GM23248 (cell line): ENCODE measurements at places on chromosomes 2 and 18. TPM values are rescaled to one million over a fixed set of nuclear protein-coding genes. Genes with fewer than 3 reads are reported as not detected.
A peak's percentile ranks its signal among the peaks of the same experiment; 100 is the strongest.

DSG1 gene
- total RNA-seq, result not detected in 2 replicates

LONRF2 gene
- under 0.01 and 0.13 TPM in 2 replicates for total RNA-seq

EVX2 gene
- total RNA-seq, result not detected in 2 replicates

TRIM43 gene
- not detected in 2 replicates for total RNA-seq

DNA sequence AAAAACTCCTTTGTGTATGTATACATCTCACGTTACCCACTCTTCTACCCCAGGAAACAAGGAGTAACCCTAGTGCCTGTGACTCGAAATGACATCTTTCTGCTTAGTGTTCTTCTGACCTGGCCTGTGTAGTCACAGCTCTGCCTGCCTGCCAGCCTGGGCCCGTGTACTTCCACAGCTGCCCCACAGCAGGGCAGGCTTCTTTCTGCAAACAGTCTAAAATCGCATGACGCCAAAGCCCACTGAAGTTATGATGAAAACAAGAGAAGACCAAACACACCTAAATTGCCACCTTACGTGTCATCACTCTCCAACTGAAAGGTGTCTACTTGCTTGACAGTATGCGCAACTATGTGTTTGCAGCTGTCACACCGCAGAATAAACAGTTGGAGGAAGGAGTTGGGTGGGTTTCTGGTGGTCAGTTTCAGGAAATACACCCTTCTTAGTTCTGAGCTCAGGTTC is 1.5 kb downstream of the GAREM1 start:
- peak; percentile 59 for DNase-seq

DNA sequence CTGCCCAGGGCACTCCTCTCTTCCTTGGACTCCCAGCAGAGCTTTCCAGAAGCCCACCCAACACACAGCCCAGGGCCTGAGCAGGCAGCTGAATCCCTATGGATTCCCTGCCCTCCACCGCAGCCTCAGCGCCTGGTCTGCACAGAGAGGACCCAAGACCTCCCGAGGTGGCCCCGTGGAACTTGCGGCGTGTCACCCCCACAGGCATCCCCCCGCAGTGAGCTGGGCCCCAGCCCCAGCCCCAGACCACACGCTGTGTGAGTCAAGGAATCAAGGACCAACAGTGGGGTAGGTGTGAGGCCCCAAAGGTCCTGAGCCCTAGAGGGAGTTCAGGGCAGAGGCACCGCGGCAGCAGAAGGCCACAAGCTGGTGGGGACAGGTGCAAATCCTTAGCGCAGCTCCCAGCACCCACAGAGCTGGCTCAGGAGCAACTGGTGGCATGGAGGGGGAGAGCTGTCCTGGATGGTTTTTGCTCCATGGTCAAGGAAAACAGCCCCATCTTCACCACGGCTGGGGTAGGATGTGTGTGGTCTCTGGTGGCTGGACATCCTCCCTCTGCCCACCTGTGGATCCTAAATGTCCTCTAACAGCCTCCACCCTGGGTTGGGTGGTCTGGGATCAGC is 8.5 kb downstream of the HS6ST1 start:
- DNase-seq, result no peak

- peak; percentile 22 for DNase-seq
Measured at GRCh38 chr2:99572373-99573164, 82.8 kb upstream of the REV1 start.

DNA sequence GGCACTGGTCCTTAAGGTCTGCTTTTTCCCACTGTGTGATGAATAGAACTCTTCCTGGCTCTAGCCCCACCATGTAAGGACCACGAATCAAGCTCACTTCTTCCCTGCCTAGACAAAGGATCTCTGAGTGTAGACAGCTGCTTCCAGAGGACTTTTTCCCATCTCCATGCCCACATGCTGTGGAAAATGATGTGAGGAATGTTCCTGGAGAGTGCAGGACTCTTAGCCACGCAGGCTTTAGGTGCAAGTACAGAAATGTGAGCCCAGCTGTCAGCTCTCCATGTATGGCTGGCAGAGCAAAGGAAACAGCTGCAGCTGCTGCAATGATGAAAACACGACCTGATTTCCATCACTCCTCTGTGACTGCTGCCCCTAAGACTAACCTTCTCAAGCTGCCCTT is 35.5 kb downstream of the NXPH2 start:
- no peak for DNase-seq

GRCh38 chr2:5914811-5915611 is 222.8 kb downstream of the SOX11 start:
- DNase-seq, result peak; percentile 3

DNA sequence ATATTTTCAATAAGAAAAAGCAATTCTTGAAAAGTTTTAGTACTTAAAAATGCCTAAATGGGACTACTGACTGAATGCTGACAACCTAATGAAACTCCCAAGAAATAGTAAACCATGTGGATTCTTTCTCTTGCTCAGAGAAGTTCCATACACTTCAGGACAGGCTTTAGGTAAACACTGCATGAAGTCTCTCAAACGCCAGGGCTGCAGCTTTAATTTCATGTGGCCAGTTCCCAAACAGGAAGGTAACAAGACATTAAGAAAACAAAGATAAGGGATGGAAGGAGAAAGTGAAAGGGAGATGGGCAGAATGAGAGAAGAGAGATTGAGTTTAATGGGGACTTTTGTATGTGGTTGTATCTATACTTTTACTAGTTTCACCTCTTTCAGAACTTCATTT is 734.7 kb upstream of the PKDCC start:
- no peak for DNase-seq

GRCh38 chr18:11269257-11269656 is 119.9 kb upstream of the PIEZO2 start:
- no peak for DNase-seq

- peak; percentile 89 for DNase-seq
Measured at GRCh38 chr2:37802899-37803379, 122.1 kb upstream of the RMDN2 start.
